ENCODE measurements at places on chromosomes 3 and 15.

GRCh38 chr15:77646104-77646694, 13.5 kb upstream of the LINGO1 start:
- DNase-seq: no peak

DNA sequence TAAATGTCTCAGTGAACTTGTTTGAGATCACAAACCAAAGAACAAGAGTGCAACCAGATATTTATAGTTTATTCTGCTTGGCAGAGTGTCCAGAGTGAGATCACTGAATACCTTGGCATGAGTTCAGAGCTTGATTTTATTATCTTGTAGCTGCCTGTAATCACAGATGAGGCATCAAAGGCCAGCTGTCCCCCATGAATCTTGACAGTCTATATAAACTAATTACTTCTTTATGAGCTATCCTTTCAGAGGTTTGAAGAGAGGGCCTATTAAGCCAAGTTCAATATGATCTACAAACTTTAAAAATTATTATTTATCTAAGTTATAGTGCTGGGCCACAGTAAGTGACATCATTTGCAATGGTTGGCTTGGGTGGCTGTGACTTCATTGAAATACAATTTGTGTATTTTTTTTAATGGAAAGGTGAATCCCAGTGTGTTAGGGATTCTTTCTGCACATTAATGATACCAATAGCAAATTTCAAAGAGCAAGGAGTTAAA, 251.5 kb downstream of the CLSTN2 start:
- no peak for DNase-seq

- DNase-seq: no peak
Observed at GRCh38 chr3:155635056-155635455, 109.8 kb downstream of the PLCH1 start.

- no peak for DNase-seq
Observed at GRCh38 chr15:52234596-52235541, 43.7 kb upstream of the GNB5 start.

DNA sequence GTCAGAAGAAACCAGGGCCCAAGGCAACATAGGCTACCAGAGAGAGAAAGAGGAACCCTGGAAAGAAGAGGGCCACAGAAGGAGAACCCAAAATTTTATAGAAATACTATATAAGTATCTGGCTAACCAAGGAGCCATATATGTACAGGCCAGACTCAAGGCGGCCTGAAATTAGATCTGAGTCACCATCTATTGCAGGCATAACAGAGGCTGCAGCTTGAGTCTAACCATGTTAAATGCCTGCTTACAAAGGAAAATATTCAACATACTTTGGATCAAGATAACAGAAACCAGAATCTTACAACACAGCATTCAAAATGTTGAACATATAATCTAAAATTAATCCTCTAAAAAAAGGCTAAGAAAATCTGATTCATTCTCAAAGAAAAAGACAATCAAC, 23.1 kb downstream of the IGSF11 start:
- no peak for DNase-seq
